Head of caudate nucleus (tissue), 42 donors: ENCODE measurements at places on chromosomes 12 and 14.

DNA sequence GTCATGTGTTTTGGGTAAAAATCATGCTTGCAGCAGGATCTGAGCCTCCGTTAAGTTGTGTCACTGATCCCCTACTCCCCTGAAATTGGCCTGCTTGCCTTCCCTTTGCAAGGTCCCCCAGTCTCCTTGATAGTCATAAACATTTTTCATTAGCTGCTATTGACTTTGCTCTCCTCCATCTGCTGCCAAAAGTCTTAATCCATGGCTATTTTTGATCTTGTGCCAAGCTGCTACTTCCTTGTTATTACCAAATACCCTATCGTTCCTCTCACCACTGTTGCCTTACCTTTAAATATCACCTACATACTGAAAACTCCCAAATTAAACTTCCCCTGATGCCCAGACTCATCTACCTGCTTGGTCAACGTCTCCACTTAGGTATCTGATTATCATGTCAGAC is 148.3 kb downstream of the PHLDA1 start:
- DNase-seq = no peak

DNA sequence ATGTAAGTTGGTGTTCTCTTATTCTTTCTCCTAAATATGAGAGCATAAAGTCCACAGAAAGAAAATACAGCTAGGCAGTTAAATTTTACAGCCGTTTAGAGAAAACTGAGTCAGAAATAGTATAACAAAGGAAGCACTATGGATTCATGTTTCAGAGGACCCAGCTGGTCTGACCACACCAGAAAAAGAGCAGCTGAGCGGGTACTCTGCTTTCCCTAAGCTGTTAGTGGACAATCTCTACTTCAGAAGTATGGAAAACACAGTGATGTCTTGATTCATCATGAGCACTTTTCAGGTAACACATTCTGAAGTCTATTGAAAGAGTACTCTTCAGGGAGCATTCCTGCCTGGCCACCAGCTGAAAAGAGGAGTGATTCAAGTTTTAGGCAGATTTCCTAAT is 12.4 kb downstream of the PPM1H start:
- DNase-seq = peak; percentile 14

GRCh38 chr14:76117789-76118484 is 33.8 kb upstream of the GPATCH2L start:
- DNase-seq = no peak

DNA sequence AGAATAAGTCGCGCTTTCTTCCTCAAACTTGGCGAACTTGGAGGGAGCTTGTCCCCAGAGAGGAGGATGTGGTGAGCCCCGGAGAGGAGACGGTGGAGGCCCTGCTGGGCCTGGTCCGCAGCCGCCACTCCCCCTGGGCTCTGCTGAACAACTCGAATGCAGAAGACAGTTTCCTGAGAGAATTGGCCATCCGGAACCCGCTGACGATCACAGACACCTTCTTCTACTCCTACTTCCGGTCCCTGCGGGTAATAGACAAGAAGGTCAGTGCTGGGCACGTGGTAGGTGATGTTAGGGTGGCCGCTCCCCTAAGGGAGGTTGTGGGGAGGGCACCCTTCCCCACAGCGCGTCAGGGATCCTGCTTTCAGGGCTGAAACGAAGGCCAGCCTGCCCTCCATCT is 1.6 kb downstream of the LRRC43 start:
- no peak for DNase-seq

DNA sequence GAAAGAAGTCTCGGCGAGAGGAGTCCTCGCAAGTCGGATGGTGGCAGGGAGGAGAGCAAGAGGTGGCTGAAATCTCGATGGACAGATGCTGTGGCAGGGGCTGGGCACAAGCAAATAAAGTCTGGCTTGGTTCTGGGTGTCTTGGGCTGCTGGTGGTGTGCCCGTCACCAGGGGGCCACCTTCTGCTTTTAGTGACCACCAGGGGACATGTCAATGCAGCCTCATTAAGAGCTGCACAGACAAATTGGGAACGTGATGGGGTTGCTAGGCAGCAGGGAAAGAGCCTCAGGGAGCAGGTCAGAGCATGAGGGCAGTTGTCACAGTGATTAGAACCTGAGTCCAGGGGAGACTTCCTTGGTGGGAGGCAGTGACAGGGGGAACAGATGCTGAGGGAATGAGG is 44.0 kb downstream of the LRRC74A start:
- DNase-seq = no peak

DNA sequence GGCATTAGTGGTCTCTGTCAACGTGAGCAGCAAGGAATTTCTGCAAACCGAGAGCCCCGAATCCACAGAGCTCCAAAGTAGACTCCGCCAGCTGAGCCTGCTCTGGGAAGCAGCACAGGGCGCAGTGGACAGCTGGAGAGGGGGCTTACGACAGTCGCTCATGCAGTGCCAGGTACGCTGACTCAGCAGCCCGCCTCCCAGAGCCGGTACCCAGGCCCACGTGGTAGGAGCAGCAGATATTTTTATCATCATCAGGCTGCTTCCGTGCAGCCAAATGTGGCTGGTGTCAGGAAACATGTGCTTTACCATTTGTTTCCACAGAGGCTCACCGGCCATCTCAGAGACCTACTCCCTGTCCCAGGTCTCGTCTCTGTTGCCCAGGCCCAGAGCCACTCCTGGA is 73.7 kb downstream of the ESR2 start:
- peak; percentile 87 for DNase-seq

DNA sequence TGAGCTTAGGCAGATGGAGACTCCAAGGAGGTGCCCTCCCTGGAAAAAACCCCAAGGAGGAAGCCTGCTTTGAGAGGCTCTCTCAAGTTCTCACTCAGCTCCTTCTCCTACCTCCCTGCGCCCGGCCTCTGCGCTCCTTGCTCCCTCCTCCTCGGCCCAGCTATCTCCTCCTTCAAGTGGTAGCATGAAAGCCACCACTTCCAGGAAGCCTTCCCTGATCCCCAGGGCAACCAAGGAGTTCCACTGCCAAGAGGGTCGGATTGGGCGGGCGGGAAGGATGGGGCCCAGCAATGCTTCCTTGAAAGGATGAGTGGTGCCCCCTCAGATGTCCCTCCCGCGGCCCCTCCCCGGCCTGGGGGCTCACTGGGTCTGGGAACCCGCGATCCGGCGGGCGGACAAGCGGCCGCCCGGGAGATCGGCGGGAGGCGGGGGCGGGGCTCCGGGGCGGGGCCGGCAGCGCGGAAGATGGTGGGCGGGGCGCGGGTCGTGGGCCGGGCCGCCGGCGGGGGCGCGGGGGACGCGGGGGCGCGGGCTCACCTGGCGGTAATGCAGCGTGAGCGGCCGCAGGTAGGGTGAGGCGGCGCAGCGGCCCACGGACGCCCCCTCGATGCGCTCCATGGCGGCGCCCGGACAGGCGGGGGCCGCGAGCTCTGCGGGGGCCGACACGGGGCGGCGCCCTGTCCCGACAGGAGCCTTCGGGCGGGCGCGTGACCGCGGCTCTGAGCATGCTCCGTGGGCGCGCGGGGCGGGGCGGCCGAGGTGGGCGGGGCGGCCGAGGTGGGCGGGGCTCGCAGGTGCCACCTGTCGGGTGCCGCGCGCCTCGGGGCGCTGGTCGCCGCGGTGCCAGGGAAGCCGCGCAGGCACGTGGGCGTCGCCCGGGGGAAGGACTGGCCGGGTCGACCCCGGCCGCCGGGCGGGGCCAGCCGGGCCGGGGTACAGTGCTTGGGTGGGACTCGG is at the start of gene NUDT14:
TSS of gene NUDT14 (minus strand) at position 721 of the 957 bp plus-strand sequence. CDS start at position 618, 103 bp downstream.
- peak; percentile 80 for DNase-seq
